Right cardiac atrium (tissue), 5 donors: ENCODE measurements at places on chromosomes 13 and 19.

DNA sequence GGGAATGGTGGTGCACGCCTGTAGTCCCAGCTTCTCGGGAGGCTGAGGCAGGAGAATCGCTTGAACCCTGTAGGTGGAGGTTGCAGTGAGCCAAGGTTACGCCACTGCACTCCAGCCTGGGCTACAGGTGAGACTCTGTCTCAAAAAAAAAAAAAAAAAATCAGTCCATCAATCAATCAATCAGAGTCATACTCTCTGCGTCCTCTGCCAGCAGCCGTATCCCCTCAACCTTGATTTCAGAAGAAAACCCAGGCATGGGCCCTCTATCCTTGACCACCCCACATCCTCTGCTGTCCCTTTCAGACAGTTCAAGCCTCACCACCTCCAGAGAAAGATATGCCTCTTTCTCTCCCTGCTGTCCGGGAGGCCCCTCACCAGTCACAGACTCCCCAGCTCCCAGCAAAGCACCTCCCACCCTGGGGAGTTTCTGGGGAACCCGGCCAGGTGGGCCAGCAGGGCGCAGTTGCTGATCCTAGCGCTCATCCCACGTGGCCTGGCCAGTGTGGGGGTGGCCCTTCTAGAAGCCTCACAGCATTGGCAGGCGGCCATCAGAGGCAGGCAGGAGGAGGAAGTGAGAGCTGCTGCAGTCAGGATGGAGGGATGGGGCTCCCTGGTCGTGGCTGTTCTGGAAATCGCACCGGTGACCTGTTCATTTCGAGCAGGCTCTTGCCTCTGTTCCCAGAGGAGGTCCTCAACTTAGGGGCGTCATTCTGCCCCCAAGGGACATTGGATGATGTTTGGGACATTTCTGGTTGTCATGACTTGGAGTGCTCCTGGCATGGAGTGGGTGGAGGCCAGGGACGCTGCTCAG, 10.2 kb upstream of the JSRP1 start:
- peak; percentile 95 for DNase-seq

DNA sequence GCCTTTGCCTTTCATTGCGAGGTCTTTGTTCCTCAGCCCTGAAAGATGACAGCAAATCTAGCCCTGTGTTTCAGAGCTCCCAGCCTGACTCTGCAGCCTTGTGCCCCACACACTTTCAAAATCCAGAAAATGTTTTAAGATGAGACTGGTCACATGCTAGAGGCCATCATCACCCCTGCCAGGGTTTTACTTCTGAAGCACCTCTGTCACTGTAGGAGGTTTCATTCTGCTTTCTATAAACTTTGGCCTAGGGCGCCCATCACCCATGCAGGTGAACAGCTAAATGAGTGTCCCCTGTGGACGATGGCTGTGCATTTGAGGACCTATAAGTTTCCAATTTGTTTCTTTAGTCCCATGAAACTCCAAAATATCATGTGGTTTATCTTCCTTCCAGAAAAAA, 574.2 kb downstream of the MYO16 start:
- no peak for DNase-seq

GRCh38 chr19:5801796-5802619, 2.9 kb upstream of the NRTN start:
- DNase-seq, result peak; percentile 47

GRCh38 chr13:79837741-79838450, 356.9 kb downstream of the NDFIP2 start:
- DNase-seq, result no peak

DNA sequence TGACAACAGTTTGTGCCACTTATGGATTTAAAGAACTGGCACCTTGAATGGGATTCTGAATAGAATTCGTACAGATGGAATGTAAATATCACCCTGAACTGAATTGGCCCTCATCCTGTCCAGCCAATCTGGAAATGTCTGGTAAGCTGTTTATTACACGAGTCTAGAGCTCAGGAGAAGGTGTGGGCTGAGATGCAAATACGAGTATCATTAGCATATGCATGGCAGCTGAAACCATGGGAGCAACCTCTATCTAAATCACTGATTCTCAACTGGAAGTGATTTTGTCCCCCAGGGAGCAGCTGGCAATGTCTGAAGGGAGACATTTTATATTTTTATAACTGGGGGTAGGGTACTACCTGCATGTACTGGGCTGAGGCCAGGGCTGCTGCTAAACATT, 15.6 kb upstream of the VWA8 start:
- DNase-seq, result no peak

GRCh38 chr13:75818179-75818967, 182.2 kb downstream of the LMO7 start:
- no peak for DNase-seq

GRCh38 chr19:58118979-58119733, 21.1 kb upstream of the ZSCAN18 start:
- no peak for DNase-seq

- DNase-seq, result peak; percentile 47
Observed at GRCh38 chr19:35642798-35643254, 1.3 kb downstream of the ETV2 start.

- no peak for DNase-seq
Observed at GRCh38 chr13:39811696-39812095, 156.2 kb downstream of the COG6 start.

GRCh38 chr19:39347332-39348164, 5.3 kb downstream of the SAMD4B start:
- DNase-seq, result no peak

- DNase-seq, result no peak
Observed at GRCh38 chr19:55376241-55376933, at the start of gene TMEM190. Gene TMEM190, plus strand, starts transcription at chr19:55376826. Its CDS starts 28 bp downstream, at chr19:55376854.

GRCh38 chr19:34350161-34350561, 14.8 kb upstream of the GPI start:
- DNase-seq, result no peak
